Activated CD4-positive, alpha-beta T cell treated with anti-CD3 and anti-CD28 coated beads for 4 hours (primary cell): ENCODE measurements at places on chromosomes 5 and 9.

- DNase-seq: no peak
Measured at GRCh38 chr9:21443849-21444625, 3.8 kb downstream of the IFNA1 start.

DNA sequence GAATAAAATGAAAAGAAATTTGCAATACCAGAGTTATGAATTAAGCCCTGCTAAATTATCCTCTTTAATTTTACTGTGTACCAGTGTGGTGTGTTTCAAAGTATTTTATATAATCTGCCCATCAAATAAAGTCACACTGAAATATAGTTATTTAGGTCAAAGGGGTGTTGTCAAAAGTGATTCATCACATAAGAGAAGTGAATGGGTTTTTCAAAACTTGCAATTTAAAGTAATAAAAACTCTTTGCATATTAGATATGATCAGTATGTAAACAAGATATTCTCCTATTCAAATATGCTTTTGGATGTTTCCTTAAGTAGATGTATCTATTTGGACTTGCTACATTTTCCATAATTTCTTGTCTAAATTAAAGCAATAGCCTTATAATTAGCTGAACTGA is 1183.0 kb upstream of the CDH18 start:
- no peak for DNase-seq

DNA sequence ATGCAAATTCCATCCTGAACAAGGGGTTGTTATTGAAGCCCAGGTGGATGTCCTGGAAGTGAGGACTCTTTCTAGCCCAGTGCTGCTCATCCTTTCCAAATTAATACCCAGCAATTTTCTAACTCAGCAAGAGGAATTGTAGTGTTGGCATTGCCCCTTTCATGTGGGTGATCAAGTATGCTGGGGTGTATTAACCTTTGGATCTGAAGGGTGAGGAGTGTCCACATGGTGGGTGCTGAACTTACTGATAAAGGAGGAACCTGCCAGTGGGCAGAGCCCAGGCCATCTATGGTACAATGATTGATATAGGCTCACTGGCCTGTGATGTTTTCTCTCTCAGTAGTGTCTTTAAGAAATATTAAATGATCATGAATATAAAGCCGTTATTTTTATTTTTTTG is 210.1 kb downstream of the NTRK2 start:
- DNase-seq: no peak

- DNase-seq: no peak
Measured at GRCh38 chr9:132986640-132987620, 8.4 kb downstream of the GFI1B start.

- DNase-seq: no peak
Measured at GRCh38 chr5:81212211-81212751, 20.8 kb upstream of the CKMT2 start.

DNA sequence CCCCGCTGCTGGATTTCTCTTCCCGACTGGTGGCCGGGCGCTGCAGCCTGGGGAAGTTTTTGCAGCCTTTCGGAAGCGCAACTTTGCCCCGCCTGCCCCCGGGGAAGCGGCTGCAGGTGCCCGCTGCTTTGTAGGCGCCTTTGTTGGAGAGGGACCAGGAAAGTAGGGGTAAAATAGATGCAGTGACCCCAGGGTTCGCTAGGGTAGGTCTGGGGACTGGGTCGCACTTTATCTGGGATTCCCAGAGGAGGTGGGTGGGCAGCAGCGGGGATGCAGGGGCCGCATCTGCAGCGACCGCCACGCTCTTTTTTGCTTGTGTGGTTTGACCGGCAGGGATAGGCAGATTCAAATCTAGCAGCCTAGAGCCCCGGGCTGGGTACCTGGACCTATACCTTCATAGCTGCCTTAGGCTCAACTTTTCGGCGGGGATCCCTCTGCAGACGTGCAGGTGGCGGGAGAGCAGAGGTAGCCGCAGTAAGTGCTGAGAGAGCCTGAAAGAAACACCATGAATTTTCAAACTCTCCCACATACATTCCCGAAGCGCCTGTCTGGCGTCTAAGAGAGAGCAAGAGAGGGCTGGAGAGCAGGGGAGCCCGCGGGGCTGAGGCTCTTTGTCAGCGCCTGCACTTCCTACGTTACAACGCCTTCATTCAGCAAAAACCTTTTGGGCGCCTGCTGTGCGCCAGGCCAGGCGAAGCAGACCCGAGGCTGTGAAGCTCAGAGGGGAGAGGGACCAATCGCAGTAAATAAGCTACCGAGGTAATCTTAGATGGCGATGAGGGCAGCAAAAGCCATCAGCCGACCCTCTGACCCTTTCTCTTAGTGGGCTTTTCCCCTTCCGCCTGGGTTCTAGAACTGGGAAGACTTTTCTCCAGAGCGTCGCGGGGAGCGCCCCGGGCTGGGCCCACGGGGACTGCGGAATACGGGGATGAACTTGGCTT is 642 bp downstream of the SV2C start:
- DNase-seq: no peak

DNA sequence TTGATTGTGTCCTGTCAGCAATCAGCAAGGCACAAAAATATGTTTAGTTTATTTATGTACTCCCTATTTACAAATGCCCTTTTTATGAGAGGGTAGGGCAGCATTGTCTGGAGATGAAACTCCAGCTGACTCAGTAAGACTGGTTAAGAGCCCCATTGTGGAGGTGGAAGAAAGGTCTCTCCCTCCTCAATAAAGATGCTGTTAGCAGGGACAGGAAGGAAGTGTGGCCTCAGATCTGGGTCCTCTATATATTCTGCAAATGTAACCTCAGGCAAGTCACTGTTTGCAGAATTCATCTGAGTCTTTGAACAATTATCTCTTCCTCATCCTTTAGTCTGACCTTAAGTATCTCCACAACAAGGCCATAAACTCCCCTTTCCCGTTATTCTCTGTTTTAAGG is 48.3 kb upstream of the TRAF1 start:
- no peak for DNase-seq

DNA sequence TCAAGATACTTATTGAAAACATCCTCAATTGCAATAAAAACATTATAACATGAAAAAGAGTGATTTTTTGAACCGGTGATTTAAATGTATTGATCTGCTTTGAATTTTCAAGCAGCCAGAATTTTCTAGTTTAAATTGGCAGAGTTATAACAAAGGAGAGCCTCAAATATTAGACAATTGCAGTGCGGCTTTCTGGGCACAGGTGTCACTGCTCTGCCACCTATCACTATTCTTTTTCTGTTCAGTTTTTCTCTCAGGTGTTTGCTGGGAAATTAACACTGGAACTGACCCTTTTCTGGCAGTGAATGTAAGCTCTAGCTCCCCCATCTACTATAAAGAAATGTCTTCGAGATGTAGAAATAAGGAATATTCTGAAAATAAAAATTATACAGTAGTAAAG is 23.0 kb downstream of the ZBED3 start:
- no peak for DNase-seq

GRCh38 chr5:109757490-109757889 is 67.8 kb downstream of the MAN2A1 start:
- no peak for DNase-seq

DNA sequence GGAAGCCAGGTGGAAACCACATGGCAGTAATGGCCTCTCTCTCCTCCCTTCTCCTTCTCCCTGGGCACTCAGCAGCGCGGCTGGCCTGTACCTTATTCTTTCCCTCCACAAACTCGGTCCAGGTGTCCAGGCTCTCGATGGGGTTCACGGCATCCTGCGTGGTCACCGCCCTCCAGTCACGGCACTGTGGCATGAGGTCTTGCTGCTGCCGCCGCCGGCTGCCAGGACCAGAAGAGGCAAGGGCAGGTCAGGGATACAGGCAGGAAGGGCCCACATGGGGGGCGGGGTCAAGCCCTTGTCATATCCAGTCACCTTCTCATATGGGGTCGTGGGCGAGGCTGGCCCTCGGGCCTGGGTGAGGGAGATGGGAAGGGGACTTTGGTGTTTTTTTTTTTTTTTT is 25.6 kb downstream of the FLT4 start:
- no peak for DNase-seq

GRCh38 chr9:121992571-121993212 is 100.4 kb downstream of the TTLL11 start:
- DNase-seq: peak; percentile 18

GRCh38 chr5:115735108-115735998 is 81.1 kb downstream of the CDO1 start:
- DNase-seq: no peak

DNA sequence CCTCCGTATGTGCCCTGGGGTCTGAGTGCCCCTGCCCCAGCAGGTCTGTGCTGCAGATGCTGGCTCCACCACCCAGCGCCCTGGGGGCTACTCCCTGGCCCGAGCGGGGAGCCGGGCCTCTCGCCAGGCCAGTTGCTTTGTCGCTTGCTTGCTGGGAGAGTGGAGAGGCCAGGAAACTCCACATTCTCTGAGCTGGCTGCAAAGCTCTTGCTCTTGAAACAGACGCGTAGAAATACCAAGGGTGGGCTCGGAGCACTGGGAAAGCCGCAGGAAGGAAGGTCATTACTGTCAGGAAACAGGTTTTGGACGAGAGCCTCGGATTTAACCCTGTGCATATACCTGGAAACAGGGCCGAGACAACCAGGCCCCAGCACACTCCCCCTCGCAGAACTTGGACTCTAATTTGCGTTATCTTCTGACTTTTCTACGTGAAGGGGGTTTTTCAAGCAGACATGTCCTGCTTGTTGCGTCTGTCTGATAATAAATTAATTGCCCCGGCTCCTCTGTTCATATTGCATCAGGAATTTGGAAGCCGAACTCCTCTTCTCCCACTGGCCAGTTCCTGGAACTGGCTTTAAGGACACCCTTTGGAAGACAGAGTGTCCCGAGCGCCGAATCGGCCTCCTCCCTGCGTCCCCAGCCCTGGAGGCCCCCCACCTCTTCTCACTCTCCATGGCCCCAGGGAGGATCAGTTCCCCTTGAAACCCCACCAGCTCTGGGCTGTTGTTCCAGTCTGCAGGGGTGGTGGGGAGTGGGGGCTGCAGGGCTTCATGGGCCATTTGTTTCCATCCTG is 11.2 kb downstream of the ADAMTSL2 start:
- DNase-seq: no peak

- DNase-seq: no peak
Measured at GRCh38 chr9:129242971-129243561, 65.0 kb upstream of the IER5L start.
